ENCODE measurements at places on chromosomes 3 and 15. TPM values are rescaled to one million over a fixed set of nuclear protein-coding genes. Genes with fewer than 3 reads are reported as not detected.

The CFAP20DC gene
- total RNA-seq = 0.18 TPM

The RLBP1 gene
- total RNA-seq = not detected

The VEPH1 gene
- 10.8 TPM for total RNA-seq

The FBXL22 gene
- 13.3 TPM for total RNA-seq

The TMCO5A gene
- total RNA-seq = not detected

The GPR27 gene
- 16.3 TPM for total RNA-seq

The STIMATE gene
- total RNA-seq = 35.7 TPM

The USP50 gene
- 1.2 TPM for total RNA-seq

The SI gene
- total RNA-seq = not detected

The FHIT gene
- 26.0 TPM for total RNA-seq

The GAP43 gene
- not detected for total RNA-seq

The ABHD2 gene
- 134 TPM for total RNA-seq

The MOBP gene
- not detected for total RNA-seq

The CHRM5 gene
- total RNA-seq = not detected

The CRELD1 gene
- total RNA-seq = 37.0 TPM

The PLSCR2 gene
- total RNA-seq = 2.6 TPM

The NLGN1 gene
- total RNA-seq = 10.6 TPM

The PRC1 gene
- total RNA-seq = 7.8 TPM

The SLC2A2 gene
- total RNA-seq = not detected

The TEX55 gene
- not detected for total RNA-seq

The CCDC54 gene
- total RNA-seq = not detected

The STRA6 gene
- 50.9 TPM for total RNA-seq

The KLHL40 gene
- total RNA-seq = not detected

The CFAP91 gene
- 5.8 TPM for total RNA-seq

The CFAP100 gene
- not detected for total RNA-seq

The TM6SF1 gene
- total RNA-seq = 8.7 TPM

The P2RY13 gene
- 1.2 TPM for total RNA-seq
